ENCODE measurements at places on chromosomes 3 and 15.
A peak's percentile ranks its signal among the peaks of the same experiment; 100 is the strongest.

DNA sequence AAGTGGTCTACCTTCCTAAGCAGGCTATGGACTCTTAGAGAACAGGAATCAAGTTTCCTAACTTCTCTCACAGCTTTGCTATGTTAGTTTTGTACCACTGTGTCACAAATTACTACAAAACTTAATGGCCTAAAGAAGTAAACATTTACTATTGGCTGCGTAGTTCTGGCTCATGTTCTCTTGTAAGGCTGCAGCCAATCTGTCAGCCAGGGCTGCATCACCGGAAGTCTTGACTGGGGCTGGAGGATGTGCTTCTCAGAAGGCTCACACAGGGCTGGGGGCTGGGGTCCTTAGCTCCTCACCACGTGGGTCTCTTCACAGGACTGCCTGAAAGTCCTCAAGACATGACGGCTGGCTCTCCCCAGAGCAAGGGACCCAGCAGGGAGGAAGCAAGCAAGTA lies 15.5 kb downstream of the STIMATE start:
- no peak for DNase-seq

DNA sequence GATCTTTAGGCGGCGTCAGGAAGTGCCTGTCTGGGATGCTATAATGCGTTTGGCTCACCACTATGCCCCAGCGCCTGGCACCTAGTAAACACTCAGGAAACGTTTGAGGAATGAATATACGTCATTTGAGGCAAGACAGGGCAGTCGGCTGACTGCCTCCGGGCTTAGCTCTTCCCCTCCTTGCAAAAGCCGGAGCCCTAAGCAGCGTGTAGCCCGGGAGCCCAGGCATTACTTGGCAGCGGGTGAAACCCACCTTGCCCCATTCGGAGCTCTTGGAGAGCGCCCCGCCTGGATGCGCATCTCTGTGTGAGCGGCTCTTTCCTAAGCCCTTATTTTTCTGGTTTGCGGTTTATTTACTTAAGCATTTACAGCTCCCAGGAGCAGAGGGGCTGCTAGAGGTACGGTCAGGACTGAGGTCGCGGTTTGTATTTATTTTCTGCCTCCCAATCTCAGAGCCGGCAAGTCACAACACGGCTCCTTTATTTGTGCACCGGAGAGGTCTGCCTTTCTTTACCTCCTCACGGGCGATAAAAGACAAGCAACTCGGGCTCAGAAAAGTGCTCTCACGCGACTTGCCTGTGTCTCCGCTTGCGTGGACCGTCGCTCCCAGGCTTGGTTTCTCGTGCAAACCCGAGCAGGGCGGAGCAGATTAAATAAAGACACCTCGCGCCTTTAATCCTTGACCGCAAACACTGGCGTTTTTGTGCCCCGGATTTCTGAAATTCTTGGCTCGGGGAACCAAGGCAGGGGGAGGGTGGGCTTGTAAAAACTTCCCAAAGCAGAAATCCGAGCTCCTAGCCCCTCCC lies 737 bp upstream of the ITPR1 start:
- DNase-seq: peak; percentile 29

- no peak for DNase-seq
Observed at GRCh38 chr3:185131602-185132256, 21.1 kb downstream of the C3orf70 start.

DNA sequence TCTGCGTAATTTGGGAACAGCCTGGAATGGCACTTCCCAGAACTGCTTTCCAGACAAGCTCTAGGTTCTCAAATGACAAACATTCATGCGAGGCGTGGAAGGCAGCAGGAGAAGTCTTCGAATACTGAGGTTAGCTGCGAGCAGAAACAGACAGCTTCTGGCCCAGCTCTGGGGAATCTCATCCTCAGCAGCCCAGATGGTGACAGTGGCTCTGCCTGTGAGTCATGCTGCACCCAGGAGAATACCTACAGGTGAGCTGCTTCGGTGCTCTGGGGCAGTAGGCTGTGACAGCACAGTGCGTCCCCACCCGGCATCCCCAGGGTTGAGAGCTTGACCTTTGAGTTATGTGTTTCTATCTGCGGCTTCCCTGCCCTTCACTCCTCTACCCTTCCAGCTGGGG lies 258.6 kb downstream of the KLF13 start:
- no peak for DNase-seq

- no peak for DNase-seq
Observed at GRCh38 chr15:85554852-85555521, 174.6 kb downstream of the AKAP13 start.

GRCh38 chr3:106957029-106957428 lies 420.2 kb upstream of the CCDC54 start:
- no peak for DNase-seq

DNA sequence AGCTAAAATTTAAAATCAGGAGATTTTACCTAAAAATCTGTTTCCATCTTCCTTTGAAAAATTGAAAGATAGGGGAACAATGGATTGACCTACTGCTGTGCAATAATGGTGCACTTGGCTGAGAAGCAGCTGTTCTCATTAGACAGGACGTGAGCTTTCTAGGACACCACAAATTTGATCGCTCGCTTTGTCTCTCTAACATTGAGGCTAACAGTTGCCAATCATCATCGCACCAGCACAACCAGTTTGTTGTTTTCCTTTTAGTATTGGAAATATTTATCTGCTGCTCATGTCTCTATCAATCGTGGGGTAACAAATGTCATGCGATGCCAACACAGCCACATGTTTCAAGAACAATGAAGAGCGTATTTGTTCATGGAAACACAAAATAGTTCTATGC lies 228.8 kb upstream of the P2RY1 start:
- DNase-seq: no peak

- no peak for DNase-seq
Observed at GRCh38 chr3:109346099-109346498, 8.8 kb upstream of the DPPA4 start.

GRCh38 chr3:9169956-9170850 lies 79.2 kb downstream of the SRGAP3 start:
- peak; percentile 13 for DNase-seq

DNA sequence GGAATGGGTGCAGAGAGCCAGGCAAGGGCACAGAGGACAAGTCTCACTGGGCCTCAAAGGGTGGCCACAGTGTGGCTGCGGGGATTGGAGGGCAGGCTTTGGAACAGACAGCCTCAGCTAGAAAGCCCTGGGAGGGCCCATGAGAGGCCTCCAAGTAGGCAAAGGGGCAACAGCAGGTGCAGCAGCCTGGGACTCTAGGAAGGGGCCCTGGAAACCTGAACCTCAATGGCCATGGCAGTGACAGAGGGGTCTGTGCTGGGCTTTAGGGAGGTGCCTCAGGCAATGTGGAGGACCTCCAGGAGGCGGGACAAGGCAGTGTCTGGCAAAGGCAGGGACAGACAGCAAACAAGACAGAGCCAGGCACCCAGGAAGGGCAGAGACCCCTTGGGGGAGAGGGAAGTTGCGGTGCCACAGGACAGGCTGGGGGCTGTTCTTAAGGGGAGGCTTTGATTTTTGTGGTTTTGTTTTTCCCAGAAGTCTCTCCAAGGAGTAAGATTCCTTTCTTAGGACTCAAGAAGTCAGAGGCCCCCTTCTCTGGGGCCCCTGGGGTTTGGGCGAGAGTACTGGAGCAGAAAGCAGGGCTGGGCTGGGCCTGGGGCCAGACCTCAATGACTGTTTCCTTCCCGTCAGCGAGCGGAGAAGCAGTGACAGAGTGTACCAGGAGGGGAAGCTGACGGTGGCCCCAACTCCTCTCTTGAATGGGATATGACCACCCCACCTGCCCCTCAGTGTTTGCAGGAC lies 9.7 kb downstream of the STOML1 start:
- DNase-seq: no peak

GRCh38 chr3:6737630-6738029 lies 123.3 kb upstream of the GRM7 start:
- DNase-seq: no peak

GRCh38 chr3:111808439-111808838 lies 50.6 kb upstream of the PHLDB2 start:
- no peak for DNase-seq

DNA sequence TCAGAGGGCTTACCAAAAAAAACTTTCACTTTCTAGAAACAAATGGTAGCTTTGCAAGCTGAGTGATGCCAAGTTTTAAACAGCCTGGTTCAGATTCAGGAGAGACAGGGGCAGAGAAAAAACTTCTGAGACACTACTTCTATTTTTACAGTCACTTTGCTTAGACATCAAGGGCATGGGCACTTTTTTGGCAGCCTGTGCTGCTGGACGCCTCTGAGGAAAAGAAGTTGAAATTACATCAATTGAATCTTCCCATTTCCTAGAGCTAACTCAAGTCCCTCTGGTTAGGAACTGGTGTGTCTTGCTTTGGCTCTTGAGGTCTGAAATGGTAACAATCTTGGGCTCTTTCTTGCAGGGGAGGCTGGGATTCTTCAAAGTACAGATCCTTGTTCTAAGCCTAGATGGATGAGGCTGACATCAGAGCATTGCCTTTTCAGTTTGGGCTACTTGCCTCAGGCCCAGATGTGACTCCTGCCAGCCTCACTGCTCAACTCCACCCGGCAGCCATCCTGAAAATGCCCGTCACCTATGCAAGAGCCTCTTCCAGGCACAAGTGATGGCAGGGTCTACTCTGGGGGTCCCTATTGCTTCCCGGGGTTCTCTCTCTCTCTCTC lies 357.5 kb downstream of the FOXP1 start:
- DNase-seq: no peak

DNA sequence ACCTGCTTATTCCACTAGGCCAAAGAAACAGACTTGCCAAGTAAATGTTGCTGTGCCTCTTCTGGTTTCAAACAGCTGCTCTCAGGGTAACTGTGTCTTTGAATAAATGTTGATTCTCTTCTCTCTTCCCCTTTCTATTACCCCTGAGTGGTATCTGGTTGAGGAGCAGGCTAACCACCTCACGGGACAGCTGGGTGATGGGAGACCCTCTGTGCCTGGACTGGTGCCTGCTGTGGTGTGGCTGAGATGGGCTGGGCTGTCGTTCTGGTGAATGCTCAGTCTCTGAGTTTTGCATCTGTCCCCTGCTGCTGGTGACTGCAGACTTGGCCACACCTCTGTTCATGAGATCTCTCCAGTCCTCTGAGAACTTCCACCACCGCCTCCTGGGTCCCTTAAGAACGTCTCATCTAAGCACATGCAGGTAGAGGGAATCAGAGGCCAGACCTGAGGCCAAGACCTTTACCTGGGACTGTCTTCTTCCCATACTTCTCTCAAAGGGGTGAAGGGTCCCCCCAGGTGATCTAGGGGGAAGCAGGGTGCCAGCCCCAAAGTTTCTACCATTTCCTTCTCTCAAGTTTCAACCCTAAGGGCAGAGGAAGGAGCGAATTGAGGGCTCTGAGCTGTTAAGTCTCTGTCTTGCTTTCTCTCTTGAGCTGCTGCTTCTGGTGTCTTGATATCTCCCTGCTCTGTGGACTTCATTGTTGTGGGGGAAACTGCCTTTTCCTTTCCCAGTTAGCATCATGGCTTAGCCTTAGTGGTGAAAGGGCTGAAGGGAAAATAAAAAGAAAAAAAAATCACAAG lies 252.9 kb downstream of the EBLN2 start:
- no peak for DNase-seq

- DNase-seq: no peak
Observed at GRCh38 chr3:177977381-177978158, 558.7 kb upstream of the KCNMB2 start.

DNA sequence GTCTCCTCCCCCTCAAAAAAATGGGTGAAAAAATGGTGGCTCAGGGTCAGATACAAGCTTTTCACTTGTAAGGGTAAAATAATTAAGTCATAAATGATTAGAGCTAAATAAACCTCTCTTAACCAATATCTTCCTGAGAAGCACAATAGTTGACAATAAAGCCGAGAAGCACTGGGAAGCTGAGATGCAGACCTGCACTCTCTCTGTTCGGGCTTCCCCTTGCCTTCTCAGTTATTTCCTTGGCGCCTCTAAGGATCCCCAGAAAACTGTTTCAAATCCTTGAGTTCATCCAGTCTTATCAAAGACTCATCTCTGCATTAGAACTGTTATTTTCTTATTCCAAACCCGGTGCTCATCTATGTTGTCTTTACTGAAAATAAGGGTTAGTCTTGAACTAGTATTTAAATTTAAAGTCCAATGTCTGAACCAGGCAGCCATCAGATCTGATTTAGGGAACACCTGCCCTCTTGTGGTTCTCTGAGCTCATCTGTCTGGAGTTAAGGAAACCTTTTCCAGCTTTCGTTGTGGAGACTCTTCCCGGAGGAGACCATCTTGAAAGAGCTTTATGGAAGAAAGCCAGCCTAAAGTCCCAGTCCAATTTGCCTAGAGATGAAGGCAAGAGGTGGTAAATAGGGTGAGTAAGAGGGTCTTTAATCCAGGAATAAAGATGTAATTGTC lies 256.4 kb upstream of the MCTP2 start:
- no peak for DNase-seq

DNA sequence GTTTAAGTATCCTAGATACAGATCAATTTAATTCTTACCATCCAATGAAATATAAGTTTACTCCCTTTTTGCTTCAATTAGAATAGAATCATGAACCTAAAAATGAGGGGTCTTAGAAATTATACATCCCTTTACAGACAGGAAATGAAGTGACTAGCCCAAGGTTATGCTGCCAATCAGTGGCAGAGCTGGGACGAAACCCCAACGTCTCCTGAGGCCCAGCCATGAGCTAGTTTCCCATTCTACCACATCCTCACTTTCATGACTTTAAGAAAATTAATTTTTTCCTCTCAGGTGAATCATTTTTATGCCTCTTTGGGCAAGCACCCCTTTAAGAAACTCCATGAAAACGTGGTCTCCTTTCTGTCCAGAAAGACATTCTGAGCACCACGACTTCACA lies 11.2 kb downstream of the LRIG1 start:
- no peak for DNase-seq

GRCh38 chr3:15387171-15387581 lies 40.2 kb downstream of the METTL6 start:
- no peak for DNase-seq

- DNase-seq: no peak
Observed at GRCh38 chr15:56393277-56393676, 28.1 kb downstream of the TEX9 start.

- DNase-seq: no peak
Observed at GRCh38 chr3:193708270-193708669, 115.3 kb downstream of the OPA1 start.

- DNase-seq: no peak
Observed at GRCh38 chr3:116048991-116049390, 396.3 kb downstream of the LSAMP start.

DNA sequence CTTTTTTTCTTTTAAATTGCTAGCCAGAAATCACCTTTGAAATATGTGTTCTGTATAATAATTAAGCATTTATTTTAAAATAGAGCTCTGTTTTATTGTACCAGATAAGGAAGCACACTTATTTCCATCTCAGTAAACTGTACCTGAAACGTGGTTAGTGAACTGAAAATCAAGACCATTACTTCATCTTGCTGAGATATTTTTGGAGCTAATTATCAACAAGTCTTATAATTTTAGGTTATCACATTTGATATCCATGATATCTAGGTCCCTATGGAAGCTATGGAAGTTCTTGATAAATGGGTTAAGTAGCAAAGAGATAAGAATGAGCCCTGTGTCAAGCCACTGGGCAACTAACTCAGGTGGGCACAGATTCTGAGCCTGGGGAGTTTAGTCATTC lies 187.2 kb downstream of the NFKBIZ start:
- no peak for DNase-seq

GRCh38 chr15:74397239-74398068 lies 30.0 kb upstream of the CYP11A1 start:
- no peak for DNase-seq
